ENCODE measurements at places on chromosomes 11 and 22.

- no peak for DNase-seq
Observed at GRCh38 chr11:1163321-1163910, 5.7 kb downstream of the MUC5AC start.

GRCh38 chr11:72984453-72985077 is 157.6 kb downstream of the FCHSD2 start:
- DNase-seq = no peak

- DNase-seq = no peak
Observed at GRCh38 chr11:44527476-44527875, 38.0 kb upstream of the CD82 start.

- no peak for DNase-seq
Observed at GRCh38 chr11:133163463-133164419, 368.6 kb downstream of the OPCML start.

GRCh38 chr22:20657963-20658362 is 116.0 kb upstream of the SERPIND1 start:
- DNase-seq = no peak

GRCh38 chr11:49505231-49505630 is 296.8 kb upstream of the FOLH1 start:
- DNase-seq = no peak

DNA sequence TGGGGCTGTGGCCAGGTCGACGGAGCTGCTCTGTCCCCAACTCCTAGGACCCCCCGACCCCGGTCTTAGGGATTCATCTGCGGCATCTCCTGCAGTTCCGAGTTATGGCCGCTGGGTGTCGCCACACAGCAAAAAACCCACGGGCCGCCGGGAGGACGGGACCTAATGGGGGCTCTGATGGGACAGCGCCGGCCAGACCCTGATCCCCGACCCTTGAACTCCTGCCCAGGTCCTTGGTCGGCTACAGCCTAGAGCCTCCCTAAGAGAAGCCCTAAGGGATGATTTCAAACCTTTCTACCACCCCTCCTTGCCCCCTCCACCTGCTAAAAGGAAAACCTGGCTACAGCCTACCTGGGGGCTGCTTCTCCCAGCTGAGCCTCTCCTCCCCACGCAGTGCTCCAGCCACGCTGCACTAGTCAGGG is 30.8 kb upstream of the LRRC10B start:
- DNase-seq = peak; percentile 38

GRCh38 chr11:31895926-31896325 is 84.8 kb upstream of the PAX6 start:
- DNase-seq = no peak

DNA sequence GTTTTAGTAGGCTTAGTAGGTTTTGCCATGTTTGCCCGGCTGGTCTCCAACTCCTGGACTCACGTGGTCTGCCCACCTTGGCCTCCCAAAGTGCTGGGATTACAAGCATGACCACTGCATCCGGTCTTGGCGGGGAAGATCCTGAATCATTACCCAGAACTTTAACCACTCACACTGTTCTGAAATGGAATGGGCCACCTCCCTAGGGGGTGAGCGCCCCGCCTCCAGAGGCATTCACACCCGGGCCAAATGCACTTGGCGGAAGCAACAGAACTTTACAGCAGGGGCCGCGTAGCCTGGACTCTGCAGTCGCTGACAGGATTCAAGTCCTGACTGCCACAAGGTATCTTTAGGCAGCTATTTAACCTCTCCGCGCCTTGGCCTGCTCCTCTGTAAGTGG is 5.4 kb downstream of the CCDC86 start:
- no peak for DNase-seq

- no peak for DNase-seq
Observed at GRCh38 chr11:81970886-81971285, 762.8 kb downstream of the FAM181B start.

DNA sequence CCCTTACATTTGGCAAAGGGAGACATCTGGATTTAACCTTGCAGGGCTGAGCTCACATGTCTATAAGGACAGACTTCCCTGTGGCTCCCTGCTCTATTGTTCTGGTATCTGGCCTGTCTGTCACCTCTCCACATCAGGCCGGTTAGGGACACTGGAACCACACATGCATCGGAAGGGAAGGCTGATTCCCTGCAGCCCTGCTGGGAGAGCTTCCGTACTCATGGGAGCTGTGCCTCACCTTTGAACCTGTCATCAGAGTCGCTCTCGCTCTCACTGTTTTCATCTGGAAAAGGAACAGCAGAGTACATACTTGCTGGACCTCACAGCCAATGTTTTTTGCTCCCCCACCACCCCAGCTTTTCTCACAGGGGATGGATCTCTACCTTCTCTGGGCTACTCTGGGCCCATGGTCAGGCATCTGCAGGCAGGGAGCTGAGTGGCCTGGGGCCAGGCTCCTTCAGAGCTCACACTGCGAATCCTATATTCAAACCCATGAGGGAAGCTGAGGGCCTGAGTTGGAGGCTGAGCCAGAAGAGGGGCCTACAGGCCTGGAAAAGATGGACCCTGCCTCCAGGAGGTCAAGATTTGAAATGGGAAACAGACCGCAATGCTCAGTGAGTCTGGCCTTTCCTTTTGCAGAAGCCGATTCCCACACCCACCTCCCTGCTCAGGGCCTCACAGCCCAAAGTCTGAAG is 31.3 kb downstream of the RPL27A start:
- no peak for DNase-seq

GRCh38 chr11:69744435-69744834 is 30.7 kb downstream of the FGF4 start:
- no peak for DNase-seq

GRCh38 chr11:8807544-8808225 is 103.3 kb upstream of the AKIP1 start:
- no peak for DNase-seq

GRCh38 chr11:12876340-12876739 is 132.8 kb upstream of the RASSF10 start:
- DNase-seq = no peak

- DNase-seq = no peak
Observed at GRCh38 chr11:17876827-17877226, 136.0 kb downstream of the SERGEF start.

DNA sequence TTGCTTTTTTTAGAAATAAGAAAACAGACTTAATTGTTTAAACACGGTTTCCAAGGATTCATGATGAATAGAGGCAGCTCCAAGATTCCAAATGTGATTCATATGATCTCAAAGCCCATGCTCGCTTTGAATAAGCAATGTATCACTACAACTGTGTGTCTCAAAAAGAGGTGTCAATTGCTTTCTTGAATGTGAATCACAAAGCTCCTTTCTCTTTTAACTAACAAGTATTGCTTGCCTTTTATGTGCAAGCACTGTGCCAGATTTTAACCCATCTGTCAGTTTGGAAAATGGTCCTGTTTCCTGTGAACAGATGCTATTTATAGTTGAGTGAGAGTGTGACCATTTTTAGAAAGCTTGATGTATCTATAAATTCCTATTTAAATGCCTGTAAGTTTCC is 6.5 kb downstream of the OOSP1 start:
- DNase-seq = no peak

DNA sequence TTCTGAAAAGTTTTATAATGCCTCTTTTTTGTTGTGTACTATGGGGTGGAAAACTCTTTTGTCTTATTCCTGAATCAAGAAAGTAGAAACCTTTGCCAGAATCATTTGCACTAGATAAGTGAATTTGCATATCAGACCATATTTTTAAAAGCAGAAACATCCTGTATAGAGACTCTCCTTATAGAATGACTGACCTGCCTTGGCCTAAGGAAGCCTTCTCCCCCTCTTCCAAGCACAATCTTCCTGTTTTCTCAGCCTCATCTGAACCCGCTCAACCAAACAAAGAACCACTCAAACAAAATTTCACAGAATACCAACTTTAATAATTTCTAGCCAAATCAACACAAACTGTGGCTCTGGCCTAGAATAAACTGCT is 60.3 kb downstream of the SIK3 start:
- DNase-seq = no peak

DNA sequence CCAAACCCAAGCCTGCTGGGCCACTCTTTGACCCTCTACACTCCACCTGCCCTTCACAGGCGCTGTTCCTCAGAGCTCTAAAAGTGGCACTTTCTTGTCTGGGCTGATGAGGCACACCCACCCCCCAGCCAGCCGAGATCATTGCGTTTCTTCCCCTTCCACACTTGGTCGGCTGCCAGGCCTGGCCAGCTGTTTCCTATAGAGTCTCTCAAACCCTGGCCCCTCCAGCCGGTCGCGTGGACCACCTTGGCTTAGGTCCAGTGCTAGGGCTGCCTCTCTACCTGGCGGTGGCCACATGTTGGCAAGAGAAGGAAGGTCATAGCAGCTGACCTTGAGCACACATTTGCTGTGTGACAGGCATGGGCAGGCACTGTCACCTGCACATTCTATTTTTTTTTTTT is 60.6 kb downstream of the PPP6R2 start:
- DNase-seq = no peak

- no peak for DNase-seq
Observed at GRCh38 chr11:75345455-75346160, 5.9 kb downstream of the ARRB1 start.

DNA sequence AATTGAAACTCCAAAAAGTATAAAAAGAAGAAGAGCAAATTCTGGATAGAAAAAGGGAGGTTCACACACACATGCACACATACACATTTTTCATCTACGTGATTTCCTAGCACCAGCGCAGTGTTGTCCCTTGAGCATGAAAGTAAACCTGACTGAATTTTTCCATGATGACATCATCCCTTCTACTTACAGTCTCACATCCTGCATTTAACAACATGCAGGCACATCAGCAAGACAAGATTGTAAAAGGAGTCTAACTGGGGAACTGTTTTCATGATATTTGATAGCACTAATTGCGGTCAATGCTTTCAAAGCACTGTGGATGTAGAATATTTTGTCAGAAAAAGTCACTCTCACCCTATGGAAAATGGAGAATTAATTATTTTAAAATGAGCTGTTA is 36.6 kb downstream of the GAS2 start:
- DNase-seq = no peak

GRCh38 chr11:116835042-116835772 is 2.2 kb downstream of the APOA1 start:
- DNase-seq = no peak

GRCh38 chr11:125348674-125349309 is 147.3 kb downstream of the FEZ1 start:
- no peak for DNase-seq

DNA sequence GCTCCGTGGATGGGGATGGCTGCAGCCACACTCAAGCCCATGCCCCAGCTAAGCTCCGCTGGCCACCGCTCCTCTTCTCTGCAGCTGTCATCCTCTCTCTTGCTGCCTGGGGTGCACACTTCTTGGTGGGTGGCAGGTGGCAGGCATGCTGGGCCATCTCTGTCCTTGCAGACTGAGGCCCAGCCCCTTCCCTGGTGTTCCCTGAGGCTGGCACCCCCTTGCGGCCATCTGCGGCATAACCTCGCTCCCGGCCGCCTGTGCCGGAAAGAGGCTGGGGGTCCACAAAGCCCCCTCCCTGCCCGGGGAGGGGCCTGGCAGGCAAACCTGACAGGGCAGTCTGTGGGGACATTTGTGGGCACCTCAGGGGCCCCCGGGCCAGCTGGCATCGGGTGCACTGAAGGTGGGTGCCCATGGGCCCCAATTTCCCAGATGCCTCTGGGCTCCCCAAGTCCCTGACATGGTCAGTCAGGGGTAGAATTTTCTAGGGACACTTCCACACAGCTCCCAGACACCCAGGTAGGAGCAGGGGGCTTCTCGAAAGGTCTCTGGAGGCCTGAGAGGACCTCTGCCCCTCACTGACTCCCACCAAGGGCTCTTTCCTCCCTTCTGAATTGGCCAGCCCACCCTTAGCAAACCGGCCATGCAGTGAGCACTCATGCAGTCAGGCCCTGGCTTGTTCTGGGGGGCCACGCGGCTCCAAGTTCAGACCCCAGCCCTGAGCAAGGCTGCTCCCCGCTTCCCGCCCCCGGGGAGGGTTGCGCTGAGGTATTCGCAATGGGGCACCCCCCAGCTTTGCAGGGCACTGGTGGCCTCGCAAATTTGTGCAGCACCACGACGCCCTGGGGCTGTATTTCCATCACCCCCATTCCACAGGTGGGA is 23.5 kb upstream of the TH start:
- peak; percentile 23 for DNase-seq

- DNase-seq = no peak
Observed at GRCh38 chr11:76810151-76810853, 27.1 kb downstream of the TSKU start.

GRCh38 chr11:11980841-11981308 is 27.6 kb downstream of the DKK3 start:
- DNase-seq = no peak

DNA sequence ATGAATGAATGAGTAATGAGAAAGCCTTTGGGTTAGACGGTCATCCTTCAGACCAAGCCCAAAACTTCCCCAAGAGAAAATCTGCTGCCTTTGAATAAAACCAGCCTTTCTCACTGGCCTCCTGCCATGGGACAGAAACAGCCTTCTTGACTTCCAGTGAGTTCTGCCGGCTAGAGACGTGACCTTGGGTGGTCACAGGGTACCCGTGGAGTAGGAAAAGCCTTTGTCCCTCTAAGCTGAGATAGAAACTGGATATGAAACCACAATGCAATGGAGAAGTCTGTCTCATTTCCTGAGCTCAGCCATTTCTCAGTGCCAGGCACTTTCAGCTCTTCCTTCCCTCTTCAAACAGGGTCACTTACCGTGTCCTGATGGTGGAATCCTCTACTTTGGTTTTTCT is 21.2 kb upstream of the YWHAH start:
- DNase-seq = no peak

GRCh38 chr22:44884968-44885805 is 124.6 kb downstream of the PHF21B start:
- DNase-seq = no peak

DNA sequence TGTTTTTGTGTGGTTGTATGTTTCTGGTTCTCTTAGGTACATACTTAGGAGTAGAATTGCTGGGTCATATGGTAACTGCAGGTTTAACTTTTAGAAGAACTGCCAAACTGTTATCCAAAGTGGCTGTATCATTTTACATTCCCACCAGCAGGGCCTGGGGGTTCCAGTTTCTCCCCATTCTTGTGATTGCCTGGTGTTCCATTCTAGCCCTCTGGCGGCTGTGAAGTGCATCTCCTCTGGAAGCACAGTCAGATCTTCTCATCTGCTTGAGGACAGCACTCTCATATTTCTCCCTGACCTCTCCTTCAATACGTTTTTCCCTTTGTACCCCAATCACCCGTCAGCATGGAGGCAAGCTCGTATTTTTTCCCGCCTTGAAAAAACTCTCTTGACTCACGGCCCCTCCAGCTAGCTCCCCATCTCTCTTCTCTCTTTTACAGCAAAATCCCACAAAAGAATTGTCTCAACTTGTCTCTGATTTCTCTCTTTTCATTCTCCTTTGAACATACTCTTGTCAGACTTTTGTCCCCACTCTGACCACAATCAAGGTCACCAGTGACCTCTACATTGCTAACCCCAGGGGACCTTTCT is 56.8 kb upstream of the THY1 start:
- no peak for DNase-seq

- DNase-seq = no peak
Observed at GRCh38 chr11:119580081-119580480, 148.9 kb downstream of the NECTIN1 start.

GRCh38 chr11:94974178-94974577 is 669 bp downstream of the KDM4D start:
- DNase-seq = no peak

DNA sequence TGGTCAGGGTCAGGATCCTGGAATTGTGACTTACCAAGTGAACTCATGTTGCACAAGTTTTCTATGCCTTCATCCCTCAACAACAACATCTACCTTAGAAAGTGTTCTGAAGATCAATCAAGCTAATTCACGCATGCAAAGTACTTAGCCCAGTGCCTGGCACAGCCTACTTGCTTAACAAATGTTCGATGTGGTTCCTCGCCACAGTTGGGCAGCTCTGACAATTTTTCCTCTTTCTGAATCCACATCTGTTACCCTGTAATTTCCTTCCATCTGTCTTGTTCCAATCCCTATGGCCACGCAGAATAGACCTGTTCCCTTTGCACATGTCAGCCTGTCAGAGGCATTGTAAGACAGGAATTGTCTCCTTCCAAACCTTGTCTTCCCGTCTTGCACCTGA is 1415.2 kb downstream of the TBC1D22A start:
- DNase-seq = no peak
